Glomerular endothelial cell (primary cell): ENCODE measurements at places on chromosomes 3 and 15.

DNA sequence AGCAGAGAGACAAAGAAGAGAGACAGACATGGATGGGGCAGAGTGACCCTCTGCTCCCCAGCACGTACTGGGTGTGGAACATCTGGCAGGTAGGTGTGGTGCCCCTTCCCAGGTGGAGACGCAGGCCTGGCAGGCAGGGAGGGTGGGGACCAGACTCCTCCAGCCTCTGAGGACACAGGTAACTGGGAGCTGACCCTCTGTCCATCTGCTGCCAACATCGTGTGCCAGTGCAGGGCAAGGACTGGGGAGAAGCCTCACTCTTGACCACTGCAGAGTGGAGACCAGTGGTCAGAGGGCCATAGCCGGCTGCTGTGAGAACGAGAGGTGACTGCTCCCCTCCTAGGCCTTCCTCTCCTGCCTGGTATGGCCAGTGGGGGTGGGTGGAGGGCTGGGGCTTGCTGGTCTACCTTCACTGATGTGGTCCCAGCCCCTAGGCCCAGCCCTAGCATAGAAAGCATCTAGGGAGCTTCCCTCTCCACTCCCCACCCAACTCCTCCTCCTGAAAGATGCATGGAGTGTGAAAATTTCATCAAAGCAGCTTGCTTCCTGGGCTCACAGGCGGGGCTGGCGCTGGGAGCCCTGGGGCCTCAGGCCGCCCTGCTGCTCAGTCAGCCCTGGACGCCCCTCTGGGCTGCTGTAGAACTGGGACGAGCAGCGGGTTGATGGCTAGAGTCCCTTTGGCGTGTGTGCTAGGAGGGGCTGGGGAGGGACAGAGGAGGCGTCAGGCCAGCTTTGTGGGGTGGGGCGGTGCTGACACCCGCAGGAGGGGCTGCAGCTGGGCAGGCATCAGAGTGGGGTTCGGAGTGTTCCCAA is 90.3 kb downstream of the PLXNA1 start:
- no peak for DNase-seq

GRCh38 chr3:138620431-138620830 is 11.9 kb downstream of the FAIM start:
- no peak for DNase-seq

DNA sequence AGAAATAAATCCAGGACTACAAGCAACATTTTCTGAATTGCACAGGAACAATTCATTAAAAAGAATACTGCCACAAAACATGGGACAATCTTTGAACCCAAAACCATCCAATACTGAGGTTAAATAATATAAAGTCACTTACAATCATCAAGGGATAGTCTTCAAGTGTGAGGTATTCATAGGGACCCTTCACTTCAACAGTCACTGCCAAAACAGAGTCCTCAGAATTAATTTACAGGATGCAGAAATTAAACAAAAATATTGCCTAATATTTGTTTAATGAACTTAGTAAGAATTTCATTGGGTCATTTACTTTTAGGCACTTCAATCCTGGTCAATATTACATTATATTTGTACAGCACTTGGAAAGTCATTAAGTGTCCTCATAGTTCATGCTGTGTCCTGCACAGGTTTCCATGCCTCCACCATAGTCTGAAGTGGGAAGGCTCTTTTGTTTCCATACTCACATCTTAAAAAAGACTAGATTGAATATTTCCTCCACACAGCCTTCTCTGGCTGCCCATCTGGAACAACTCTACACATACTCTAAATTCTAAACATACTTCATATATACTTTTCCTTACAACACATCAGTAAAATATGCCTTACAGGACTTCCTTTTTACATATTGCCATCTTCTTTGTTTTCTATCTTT is 31.6 kb upstream of the VPS39 start:
- no peak for DNase-seq

DNA sequence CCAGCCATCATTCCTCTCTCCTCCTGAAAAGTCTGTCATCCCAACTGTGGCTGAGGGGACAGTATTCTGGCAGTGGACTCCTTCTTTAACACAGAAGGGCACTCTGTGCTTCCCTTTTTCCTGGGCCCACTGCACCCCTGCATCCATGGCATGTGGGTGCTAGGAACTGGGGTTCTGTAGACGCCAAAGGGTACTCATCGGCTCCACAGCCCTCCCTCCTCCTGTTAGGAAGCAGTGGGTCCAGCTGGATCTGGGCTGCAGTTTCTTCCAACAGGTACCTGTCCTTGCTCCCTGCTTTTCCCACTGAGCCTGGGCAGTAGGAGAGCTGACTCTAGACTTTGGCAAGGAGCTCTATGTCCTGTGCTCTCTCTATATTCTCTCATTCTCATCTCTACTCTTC is 6.4 kb upstream of the MANF start:
- no peak for DNase-seq

DNA sequence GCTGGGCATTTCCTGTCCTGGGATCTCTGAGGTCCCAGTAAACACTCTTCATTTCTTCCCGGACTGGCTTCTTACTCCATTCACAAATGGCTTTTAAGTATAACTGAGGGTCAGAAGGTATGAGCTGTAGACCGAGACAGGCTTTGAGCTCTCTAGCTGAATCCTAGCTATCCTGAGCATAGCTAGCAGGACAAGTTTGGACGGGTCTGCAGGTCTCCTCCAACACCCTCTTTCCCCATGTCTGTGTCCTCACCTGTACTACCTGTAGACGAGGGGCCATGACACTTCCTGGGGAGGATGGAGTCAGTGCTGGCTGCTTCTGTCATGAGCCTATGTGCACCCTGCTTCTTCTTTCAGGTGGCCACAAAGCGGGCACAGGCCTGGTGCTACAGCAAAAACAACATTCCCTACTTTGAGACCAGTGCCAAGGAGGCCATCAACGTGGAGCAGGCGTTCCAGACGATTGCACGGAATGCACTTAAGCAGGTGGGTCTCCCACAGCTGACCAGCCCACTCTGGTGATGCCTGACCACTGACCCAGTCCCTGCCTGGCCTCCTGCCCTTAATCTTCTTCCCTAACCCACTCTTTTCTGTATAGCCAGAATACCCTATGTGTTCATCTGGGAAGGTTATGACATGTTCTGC is 72.1 kb upstream of the ACAD9 start:
- DNase-seq, result no peak
